Lung (tissue), 17 donors: ENCODE measurements at places on chromosomes 5 and 9. TPM values are rescaled to one million over a fixed set of nuclear protein-coding genes. Genes with fewer than 3 reads are reported as not detected.

PCDHB13 gene
- total RNA-seq, result 3.3 TPM

SPINK13 gene
- not detected for total RNA-seq

C9orf153 gene
- total RNA-seq, result 2.7 TPM

RASGRF2 gene
- 4.1 TPM for total RNA-seq

SLCO4C1 gene
- total RNA-seq, result 18.8 TPM

DMRTA1 gene
- 1.7 TPM for total RNA-seq

SLC34A3 gene
- total RNA-seq, result not detected

F2RL2 gene
- total RNA-seq, result 0.49 TPM

- H3K27me3 ChIP-seq, result no peaks in the 10 kb centered on the region
- H3K27ac ChIP-seq, result no peak overlapping the region
- no peaks in the 10 kb centered on the region for H3K36me3 ChIP-seq
- H3K4me1 ChIP-seq, result no peaks in the 10 kb centered on the region
- H3K4me3 ChIP-seq, result no peak overlapping the region
Observed at GRCh38 chr9:3887221-3887653, 361.4 kb upstream of the RFX3 start.

- DNase-seq, result no peak
- H3K27me3 ChIP-seq, result no peaks in the 10 kb centered on the region
- no peaks in the 10 kb centered on the region for H3K4me1 ChIP-seq
- H3K27ac ChIP-seq, result no peak overlapping the region
- H3K4me3 ChIP-seq, result no peak overlapping the region
- H3K36me3 ChIP-seq, result peaks cover 36% of the 10 kb centered on the region
Observed at GRCh38 chr5:140674629-140675028, 1.3 kb upstream of the DND1 start.

- H3K27me3 ChIP-seq, result no peaks in the 10 kb centered on the region
- no peaks in the 10 kb centered on the region for H3K36me3 ChIP-seq
- no peak overlapping the region for H3K4me3 ChIP-seq
- H3K27ac ChIP-seq, result no peak overlapping the region
Observed at GRCh38 chr5:71862507-71863060, 143.5 kb downstream of the CARTPT start.

GRCh38 chr9:90774682-90775081, 26.9 kb upstream of the SYK start:
- H3K4me1 ChIP-seq, result no peaks in the 10 kb centered on the region
- DNase-seq, result no peak
- no peaks in the 10 kb centered on the region for H3K36me3 ChIP-seq
- H3K27ac ChIP-seq, result no peak overlapping the region
- H3K27me3 ChIP-seq, result no peaks in the 10 kb centered on the region

- H3K4me3 ChIP-seq, result no peak overlapping the region
- no peaks in the 10 kb centered on the region for H3K27me3 ChIP-seq
- no peaks in the 10 kb centered on the region for H3K36me3 ChIP-seq
- no peak for DNase-seq
- no peak overlapping the region for H3K27ac ChIP-seq
- H3K4me1 ChIP-seq, result no peaks in the 10 kb centered on the region
Observed at GRCh38 chr9:88892724-88893123, 98.5 kb upstream of the S1PR3 start.

GRCh38 chr5:79074641-79075040, 5.1 kb downstream of the BHMT2 start:
- H3K27me3 ChIP-seq, result no peaks in the 10 kb centered on the region
- no peak overlapping the region for H3K27ac ChIP-seq
- H3K4me3 ChIP-seq, result no peak overlapping the region
- H3K4me1 ChIP-seq, result peaks cover 4% of the 10 kb centered on the region
- H3K36me3 ChIP-seq, result no peaks in the 10 kb centered on the region

GRCh38 chr9:82410306-82410705, 421.7 kb downstream of the SPATA31D1 start:
- DNase-seq, result no peak
- H3K36me3 ChIP-seq, result no peaks in the 10 kb centered on the region
- H3K4me3 ChIP-seq, result no peak overlapping the region
- H3K27ac ChIP-seq, result no peak overlapping the region
- H3K4me1 ChIP-seq, result peaks cover 22% of the 10 kb centered on the region

DNA sequence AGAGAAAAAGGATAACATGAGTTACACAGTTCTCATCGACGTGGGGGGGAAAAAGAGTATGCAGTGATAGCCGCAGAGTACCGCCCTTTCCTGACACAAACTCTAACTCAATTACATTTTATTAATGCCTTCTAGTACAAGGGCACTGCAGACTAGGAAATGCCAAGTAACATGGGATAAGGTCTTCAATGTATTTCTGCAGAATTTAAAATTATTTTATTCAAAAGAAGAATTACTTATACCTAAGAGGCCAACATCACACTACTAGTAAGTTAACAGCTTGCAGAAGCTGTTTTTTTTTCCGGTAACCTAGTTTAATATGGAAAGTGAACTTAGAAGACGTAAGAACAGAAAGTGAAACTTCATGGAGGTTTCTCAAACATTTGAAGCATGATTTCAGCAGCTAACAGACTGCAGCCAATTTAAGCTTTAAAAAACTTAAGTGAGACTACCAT, 3.9 kb downstream of the SETX start:
- no peak for DNase-seq
- peaks cover 12% of the 10 kb centered on the region for H3K4me1 ChIP-seq
- H3K27ac ChIP-seq, result no peak overlapping the region
- peaks cover 25% of the 10 kb centered on the region for H3K36me3 ChIP-seq
- no peak overlapping the region for H3K4me3 ChIP-seq

GRCh38 chr5:177186645-177187044, 53.1 kb downstream of the NSD1 start:
- no peak overlapping the region for H3K27ac ChIP-seq
- H3K4me3 ChIP-seq, result no peak overlapping the region
- H3K36me3 ChIP-seq, result peaks cover under 1% of the 10 kb centered on the region
- peaks cover 5% of the 10 kb centered on the region for H3K4me1 ChIP-seq
- no peaks in the 10 kb centered on the region for H3K27me3 ChIP-seq
- DNase-seq, result no peak

- no peak for DNase-seq
- no peak overlapping the region for H3K27ac ChIP-seq
- H3K27me3 ChIP-seq, result no peaks in the 10 kb centered on the region
- H3K4me1 ChIP-seq, result no peaks in the 10 kb centered on the region
- no peaks in the 10 kb centered on the region for H3K36me3 ChIP-seq
Observed at GRCh38 chr5:14635656-14636055, 28.9 kb upstream of the OTULIN start.

DNA sequence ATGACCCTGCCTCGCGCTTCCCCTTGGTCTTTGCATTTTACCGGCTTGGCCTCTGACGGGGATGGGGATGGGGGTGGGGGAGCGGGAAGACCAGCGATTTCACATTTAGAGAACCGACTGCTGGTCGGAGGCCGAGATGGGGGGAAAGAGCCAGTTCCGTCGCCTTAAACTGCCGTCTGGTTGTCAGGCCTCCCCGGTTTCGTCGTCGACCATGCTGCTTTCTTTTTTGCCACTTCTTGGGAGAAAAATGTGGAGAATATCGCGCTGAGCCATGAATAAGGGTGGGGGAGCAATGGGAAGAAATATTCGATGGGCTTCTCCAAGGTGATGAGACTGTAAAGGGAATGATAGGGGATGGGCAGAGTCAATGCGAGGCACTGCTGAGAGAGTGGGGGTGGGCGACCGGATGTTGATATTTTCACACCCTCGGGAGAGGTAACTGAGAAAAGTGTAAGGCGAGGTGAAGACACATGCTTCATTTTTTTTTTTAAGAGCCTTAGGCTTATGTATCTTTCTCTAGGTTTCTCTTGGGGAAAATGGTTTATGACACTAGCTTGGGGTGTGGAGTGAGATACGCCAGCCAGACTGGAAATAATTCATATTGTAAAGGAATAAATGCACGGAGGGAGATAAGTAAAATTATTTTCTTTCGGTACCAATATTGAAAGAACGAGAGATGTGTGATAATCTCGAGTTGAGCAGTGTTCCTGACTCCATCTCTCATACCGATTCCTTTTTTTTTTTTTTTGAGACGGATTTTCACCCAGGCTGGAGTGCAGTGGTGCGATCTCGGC, 1.1 kb downstream of the KIF2A start:
- no peaks in the 10 kb centered on the region for H3K36me3 ChIP-seq
- H3K4me1 ChIP-seq, result no peaks in the 10 kb centered on the region
- peak; percentile 67 for DNase-seq
- H3K4me3 ChIP-seq, result peak overlapping the region; percentile 76

GRCh38 chr5:80147119-80147815, 108.6 kb downstream of the SERINC5 start:
- H3K36me3 ChIP-seq, result peaks cover 3% of the 10 kb centered on the region
- no peak overlapping the region for H3K4me3 ChIP-seq
- H3K27me3 ChIP-seq, result no peaks in the 10 kb centered on the region
- no peak overlapping the region for H3K27ac ChIP-seq
- peaks cover 8% of the 10 kb centered on the region for H3K4me1 ChIP-seq

DNA sequence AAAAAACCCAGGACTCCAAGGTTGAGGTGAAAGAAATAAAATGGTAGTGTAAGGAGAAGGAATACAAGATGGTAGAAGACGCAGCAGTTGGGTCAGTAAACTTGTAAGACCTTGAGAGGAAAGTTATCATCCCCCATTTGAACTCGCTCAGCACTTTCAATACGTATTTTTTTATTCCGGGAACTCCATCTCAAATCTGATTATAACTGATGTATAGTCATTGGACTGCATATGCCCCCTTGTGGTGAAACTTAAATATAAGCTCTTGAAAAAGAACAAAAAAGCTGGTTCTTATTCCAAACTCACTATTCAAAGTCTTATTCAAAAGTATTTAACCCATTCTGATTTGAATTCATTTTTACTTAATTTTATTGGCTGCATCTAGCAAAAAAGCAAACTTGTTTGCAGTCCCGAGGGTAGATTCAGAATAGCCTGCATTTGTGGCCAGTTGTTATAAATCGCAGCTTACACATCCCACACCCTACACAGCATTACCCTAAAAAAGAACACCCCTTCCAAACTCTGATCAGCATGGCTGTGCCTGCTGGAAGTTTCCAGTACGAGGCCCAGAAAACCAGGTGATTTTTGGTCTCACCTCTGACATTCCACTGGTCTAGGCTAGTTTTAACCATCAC, 118.0 kb downstream of the ESM1 start:
- no peaks in the 10 kb centered on the region for H3K36me3 ChIP-seq
- no peaks in the 10 kb centered on the region for H3K4me1 ChIP-seq
- no peak overlapping the region for H3K4me3 ChIP-seq
- DNase-seq, result peak; percentile 87
- H3K27me3 ChIP-seq, result no peaks in the 10 kb centered on the region

GRCh38 chr5:158899792-158900191, 199.9 kb downstream of the EBF1 start:
- H3K4me1 ChIP-seq, result peaks cover 8% of the 10 kb centered on the region
- DNase-seq, result no peak
- no peak overlapping the region for H3K4me3 ChIP-seq
- no peak overlapping the region for H3K27ac ChIP-seq
- no peaks in the 10 kb centered on the region for H3K36me3 ChIP-seq

DNA sequence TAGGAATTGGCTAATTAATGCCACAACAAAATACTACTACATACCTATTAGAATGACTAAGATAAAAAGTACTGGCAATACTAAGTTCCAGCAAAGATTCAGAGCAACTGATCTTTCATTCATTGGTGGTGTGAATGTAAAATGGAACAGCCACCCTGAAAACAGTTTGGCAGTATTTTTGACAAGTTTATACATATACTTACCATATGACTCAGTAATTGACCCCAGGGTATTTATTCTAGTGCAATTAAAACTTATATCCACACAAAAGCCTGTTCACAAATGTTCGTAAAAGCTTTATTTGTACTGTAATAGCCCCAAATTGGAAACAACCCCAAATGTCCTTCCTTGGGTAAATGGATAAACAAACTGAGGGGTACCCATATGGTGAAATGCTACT, 270.8 kb upstream of the ACTBL2 start:
- H3K4me3 ChIP-seq, result no peak overlapping the region
- no peaks in the 10 kb centered on the region for H3K27me3 ChIP-seq
- H3K4me1 ChIP-seq, result no peaks in the 10 kb centered on the region

DNA sequence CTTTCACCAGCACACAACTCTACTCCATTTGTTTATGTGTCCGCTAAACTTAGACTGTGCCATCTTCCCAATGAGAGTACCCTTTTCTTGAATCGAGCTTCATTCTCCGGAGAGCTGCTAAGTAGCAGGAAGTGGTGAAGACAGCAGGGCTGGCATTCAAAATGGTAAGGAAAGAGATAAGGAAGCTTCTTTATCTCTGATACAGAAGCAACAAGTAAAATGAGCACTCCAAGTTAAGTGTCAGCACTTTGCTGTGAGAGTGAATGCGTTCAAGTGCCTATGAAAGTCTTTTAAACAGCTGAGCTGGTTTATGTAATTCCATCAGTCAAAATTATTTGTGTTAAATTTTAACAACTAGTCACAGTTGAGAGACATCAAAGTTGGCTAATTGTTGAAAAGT, 386.8 kb upstream of the PTPRD start:
- H3K27ac ChIP-seq, result no peak overlapping the region
- H3K36me3 ChIP-seq, result no peaks in the 10 kb centered on the region
- DNase-seq, result no peak
- no peaks in the 10 kb centered on the region for H3K4me1 ChIP-seq
- H3K4me3 ChIP-seq, result no peak overlapping the region

GRCh38 chr9:114552706-114553105, 34.9 kb upstream of the ATP6V1G1 start:
- H3K4me3 ChIP-seq, result no peak overlapping the region
- H3K36me3 ChIP-seq, result no peaks in the 10 kb centered on the region
- DNase-seq, result no peak

DNA sequence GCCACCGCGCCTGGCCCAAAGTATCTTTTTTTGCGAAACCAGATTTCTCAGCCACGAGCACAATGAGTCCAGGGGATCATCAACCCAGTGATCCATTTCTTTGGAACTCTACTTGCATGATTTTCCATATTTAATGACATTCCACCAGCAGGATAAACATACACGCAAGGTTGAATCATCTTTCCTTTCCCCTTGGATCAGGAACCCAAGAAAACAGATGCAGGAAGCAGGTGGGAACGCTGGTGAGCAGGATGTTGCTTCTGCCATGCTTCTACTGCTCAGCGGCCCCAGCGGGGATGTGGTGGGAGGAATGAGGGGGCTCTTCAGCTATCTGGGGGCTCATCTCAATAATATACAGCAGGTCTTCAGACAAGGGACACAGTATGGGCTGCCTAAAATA, 118.2 kb downstream of the SEC61B start:
- H3K36me3 ChIP-seq, result no peaks in the 10 kb centered on the region
- no peak for DNase-seq
- no peaks in the 10 kb centered on the region for H3K27me3 ChIP-seq
- H3K4me1 ChIP-seq, result no peaks in the 10 kb centered on the region

DNA sequence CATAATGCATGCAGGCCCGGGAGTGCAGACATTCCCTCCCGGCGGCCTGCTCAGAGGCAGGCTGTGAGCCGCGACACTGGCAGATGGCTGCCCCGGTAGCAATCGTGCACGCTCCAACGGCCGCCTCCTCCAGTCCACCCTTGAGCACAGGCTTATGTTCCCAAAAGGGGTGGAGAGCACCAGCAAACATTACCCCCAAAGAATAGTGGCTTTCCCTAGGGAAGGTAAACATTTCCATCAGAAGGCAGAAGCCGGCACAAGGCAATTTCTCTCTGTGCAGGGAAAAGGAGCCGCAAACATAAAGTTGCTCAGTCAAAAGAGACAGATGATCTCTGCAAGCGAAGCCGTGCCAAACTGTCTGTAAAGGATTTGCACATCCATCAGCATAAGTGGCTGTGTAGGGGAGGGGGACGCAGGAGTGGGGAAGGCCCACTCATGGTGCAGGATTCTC, 92.5 kb downstream of the SIL1 start:
- peaks cover 10% of the 10 kb centered on the region for H3K4me1 ChIP-seq
- no peaks in the 10 kb centered on the region for H3K27me3 ChIP-seq
- H3K36me3 ChIP-seq, result no peaks in the 10 kb centered on the region
- H3K4me3 ChIP-seq, result no peak overlapping the region
- DNase-seq, result peak; percentile 24
